ENCODE measurements at places on chromosomes 4 and X.

- no peak for DNase-seq
These were observed 11.0 kb upstream of the TNIP2 start for GRCh38 chr4:2767046-2767704.

GRCh38 chr4:186900232-186900900 lies 176.7 kb upstream of the FAT1 start:
- peak; percentile 79 for DNase-seq

GRCh38 chrX:10199212-10199611 lies 42.4 kb downstream of the CLCN4 start:
- DNase-seq = no peak

DNA sequence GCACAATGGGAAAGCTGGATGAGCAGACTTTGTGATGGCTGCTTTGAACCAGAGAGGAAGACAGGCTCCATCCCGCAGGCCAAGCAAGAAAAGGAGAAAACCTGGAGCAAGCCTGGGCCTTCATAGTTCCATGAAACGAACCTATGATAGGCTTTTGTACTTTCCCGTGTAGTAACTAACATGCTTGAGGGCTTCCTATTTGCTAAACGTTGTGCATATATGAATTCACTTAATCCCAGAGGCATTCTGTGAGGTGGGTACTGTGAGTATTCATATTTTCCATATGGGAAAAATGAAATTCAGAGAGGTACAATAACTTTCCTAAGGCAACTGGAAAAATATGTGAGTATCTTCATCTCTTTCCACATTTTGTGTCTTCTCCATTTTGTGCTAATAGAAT lies 13.6 kb upstream of the APBB2 start:
- DNase-seq = no peak

GRCh38 chr4:54061873-54062272 lies 2.5 kb downstream of the CHIC2 start:
- DNase-seq = no peak

GRCh38 chr4:84529169-84529751 lies 30.2 kb upstream of the NKX6-1 start:
- DNase-seq = no peak

GRCh38 chr4:100929758-100930157 lies 411.9 kb upstream of the EMCN start:
- DNase-seq = no peak

DNA sequence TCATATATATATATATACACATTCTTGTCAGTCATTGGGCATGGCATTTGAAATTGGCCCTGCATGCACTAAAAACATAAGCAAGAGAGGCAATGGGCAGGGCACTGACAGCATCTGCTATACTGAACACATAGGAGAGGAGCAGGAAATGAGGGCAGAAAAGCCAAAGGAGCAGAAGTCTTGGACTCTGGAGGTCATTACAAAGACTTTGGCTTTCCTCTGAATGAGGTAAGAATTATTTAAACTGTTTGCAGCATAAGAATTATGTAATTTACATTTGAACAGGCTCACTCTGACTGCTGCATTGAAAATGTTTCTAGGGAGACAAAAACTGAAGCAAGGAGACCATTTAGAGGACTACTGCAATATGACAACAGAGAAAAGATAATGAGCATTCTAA lies 396.5 kb downstream of the PRDM5 start:
- DNase-seq = no peak

DNA sequence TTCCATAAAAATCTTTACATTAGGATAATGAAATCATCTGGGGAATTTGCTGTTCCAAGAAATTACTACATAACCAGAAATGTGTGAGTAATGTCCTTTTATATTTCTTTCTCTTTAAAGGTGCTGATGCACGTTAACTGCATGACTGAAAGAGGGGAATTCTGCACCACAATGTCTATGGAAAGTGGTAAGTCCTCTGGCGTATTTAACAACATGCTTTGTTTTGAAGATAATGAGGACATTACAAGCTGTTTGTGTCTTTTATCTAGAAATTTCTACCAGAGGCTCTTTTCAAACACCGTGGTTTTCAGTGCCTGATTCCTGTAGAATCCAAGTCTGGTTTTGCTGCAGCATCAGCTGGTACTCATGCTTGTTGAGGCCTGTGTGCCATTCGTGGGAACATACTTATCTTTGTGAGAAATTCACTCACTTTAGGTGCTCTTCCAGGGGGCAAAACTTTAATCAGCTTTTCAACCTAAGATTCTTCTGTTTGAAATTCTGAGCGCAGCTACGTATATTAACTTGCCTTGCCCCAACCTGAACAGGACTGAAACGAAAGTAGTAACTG lies 257.2 kb downstream of the PDHA2 start:
- DNase-seq = no peak

- DNase-seq = no peak
These were observed 440.4 kb upstream of the ADGRL3 start for GRCh38 chr4:60759518-60760245.

- no peak for DNase-seq
These were observed 8.3 kb downstream of the ARHGAP10 start for GRCh38 chr4:147740176-147740575.

DNA sequence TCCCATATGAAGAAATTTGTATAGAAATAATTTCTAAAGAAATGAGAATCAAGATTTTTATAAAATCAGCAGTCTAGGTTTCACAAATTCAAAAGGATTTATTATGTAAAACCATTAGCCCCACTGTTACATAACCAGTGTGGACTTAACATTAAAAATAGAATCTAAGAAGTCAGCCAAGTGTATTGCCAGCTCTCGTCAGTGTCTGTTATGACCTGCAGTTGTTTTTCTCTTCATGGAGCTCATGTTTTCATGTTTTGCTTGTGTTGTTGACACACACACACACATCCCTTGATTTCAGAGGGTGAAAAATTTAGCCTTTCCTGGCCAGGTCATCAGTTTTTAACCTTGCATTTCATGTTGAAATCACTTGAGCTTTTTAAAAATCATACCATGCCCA lies 39.5 kb downstream of the USP38 start:
- DNase-seq = no peak

DNA sequence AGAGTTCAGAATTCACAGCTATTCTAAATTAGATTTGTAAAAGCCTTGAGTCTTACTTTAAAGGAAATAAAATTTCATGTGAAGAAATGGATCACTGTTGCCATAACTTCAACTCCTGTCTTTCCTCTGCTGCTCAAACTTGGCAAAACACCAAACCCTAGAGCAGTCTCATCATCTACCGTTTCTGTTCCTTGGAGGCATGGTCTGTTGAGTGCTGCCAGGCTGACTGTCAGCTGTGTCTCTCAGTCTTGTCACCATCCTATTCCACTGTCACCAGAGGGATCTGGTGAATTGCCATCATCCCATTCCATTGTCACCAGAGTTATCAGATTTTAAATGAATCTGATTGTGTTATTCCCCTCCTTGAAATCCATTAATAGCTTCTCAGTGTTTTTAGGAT lies 55.6 kb downstream of the STIM2 start:
- DNase-seq = no peak

- DNase-seq = no peak
These were observed 67.6 kb upstream of the GPR101 start for GRCh38 chrX:137101273-137101990.

DNA sequence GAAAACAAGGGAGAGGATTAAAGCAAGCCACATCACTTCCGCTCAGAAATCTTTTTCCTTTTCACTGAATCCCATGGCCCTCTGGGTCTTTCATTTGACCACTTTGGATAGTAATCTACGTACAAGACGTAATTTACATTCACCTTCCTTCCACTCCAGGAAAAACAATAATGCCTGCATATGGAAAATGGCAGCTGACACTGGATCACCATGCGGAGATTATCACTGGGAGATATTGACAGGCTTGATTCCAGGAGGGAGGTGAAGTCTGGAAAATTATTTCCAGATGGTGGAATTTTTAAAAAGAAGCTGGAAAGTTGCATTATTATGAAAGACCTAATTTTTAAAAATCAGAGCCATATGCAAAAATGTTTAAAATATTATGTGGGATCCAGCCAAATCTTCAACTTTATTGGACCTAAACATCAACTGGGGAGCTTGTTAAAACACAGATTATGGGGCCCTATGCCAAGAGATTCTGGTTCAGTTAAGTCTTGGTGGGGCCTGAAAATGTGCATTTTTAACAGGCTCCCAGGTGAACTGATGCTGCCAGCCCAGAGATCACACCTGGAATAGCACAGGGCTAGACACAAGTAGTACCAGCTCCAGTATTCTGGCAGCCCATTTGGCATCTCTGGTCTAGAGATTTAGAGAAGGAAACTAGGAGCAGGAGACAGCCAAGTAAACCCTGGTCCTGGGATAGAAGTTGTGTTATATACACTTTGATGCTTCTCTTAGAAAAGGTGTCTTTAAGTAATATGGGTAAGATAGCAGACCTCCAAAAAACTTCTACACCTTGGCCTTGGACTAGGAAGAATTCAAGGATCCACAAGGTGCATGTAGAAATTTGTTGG lies 290.3 kb upstream of the LDB2 start:
- DNase-seq = no peak

DNA sequence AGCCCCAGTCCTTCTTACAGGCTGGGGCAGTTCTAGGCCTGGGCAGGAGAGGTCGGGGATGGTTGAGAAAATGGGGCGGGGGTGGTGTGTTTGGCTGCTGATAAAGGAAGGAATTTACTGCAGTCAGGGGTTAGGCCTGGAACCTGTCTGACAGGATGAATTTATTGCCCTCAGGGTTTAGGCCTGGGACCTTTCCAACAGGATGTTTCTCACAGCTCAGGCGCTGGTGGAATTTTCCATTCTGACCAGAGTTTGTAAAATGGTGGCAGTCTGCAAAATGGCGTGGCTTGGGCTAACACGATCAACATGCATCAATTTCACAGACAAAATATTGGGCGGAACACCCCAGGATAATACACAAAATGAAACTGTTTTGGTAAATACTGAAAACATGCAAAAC lies 83.5 kb upstream of the SPIN4 start:
- peak; percentile 9 for DNase-seq

DNA sequence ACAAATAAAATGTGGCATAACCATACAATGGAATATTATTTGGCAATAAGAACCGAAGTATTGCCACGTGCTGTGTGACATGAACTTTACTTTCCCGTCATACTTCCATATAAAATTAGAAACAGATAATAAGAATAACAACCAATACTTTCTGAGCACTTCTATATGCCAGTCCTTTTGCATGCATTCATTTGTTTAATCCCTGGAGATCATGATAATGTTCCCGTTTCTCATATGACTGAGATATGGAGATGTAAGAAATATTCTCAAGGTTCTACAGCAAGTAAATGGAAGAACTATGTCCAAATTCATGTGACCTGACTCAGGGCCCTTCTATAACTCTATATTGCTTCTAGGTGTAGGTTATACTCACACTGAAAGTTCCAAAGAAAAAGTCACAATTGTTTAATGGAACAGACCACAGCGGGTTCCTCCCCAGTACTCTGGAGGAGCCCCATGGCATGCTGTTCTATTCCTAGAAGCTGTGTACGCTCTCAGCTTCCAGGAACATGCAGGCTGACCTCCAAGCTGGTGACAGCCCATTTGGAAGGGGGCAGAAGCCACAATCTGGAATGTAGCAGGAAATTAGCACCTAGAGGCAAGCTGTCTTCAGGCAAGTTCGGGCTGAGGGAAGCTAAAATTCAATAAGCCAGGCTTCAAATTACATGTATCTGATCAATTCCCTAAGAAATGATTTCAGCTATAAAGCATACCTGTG lies 31.5 kb downstream of the QDPR start:
- DNase-seq = no peak

- no peak for DNase-seq
These were observed 917.1 kb downstream of the RAPGEF2 start for GRCh38 chr4:160019936-160020335.

DNA sequence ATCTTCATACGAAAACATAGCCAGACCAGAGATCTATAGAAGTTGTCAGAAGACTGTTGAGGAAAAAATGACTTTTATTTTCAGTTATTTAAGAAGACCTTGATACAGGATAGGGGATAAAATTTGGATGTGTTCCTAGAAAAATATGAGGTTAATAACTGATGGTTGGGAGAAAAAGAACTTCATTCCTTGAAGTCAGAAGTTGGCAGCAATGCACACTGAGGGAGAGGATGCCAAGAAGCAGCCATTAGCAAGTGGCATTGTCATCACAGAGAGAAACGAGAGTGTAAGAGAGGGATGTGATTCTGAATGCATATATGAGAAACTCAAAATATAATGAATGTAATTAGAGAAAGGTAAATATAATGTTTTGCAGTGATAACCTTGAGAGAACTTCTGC lies 382.1 kb upstream of the EPHA5 start:
- no peak for DNase-seq

DNA sequence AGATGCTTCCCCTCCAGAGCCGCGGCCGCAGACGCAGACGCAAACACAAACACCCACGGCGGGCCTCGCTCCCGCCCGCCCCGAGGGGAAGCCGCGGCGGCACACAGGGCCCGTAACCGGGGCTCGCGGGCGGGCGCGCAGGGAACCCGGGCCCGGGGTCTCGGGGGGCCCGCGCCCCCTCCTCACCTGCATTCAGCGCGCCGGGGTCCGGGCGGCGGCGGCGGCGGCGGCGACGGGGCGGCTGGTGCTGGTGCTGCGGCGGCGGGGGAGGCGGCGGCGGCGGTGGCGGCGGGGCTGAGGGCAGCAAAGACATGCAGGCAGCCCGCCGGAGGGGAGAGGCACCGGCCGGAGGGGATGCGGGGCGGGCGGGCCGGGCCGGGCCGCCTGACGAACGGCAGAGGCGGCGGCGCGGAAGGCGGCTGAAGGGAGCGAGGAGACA lies 255 bp upstream of the CNOT6L start:
- no peak for DNase-seq

DNA sequence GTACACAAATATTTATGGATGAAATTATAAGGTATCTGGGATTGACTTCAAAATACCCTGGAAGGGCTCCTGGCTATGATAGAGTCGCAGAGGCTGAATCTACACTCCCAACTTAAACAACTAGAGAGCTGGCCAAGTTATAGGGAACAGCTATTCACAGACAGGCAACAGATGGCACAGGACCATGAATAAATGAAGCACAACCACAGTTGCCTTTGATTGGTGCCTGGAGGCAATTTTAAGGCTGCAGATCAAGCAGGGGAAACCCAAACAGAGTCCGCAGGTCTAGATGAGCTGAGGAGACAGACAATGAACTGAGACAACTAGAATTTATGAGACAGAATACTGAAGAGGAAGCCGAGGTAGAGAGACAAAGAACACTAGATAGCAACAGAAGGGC lies 155.9 kb downstream of the EVC2 start:
- no peak for DNase-seq
